ENCODE measurements at places on chromosomes 16 and 17.

GRCh38 chr17:66541461-66542128, 239.2 kb downstream of the PRKCA start:
- no peak for DNase-seq

- no peak for DNase-seq
Observed at GRCh38 chr17:69059458-69060175, 1.1 kb downstream of the ABCA9 start.

DNA sequence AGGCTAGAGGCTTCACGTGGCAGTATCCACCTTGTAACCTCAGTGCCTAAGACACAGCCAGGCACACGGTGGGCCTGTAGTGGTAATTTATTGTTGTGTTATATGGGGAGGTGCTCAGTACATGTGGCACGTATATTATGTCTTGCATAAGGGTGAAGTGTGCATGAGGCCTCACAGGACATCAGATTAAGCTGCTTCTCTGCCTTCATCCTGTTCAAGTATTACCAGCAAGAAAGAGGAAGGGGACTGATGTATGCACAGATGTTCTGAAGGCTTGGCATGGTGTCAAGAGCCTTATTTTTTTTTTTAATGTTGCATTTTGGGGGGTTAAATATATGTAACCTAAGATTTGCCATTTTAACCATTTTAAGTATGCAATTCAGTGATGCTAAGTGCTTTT, 71.6 kb downstream of the ABCC1 start:
- no peak for DNase-seq

DNA sequence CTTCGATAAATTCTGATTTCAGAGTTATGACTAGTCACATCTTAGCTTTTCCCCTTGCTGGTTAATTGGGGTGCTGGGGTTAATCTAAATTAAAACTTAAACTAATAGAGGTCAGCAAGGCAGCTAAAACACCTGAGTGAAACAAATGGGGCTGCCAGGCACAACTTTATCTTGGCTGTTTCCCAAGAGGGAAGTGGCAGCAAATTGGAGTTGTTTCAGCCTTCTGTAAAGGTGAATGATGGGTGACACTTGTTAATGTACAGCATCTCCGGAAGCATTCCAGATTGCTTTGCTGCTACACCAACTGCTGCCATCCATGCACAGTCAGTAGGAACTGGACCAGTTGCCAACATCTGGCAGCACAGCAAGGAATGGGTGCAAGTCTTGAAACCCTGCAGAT, 43.9 kb downstream of the AATF start:
- no peak for DNase-seq

DNA sequence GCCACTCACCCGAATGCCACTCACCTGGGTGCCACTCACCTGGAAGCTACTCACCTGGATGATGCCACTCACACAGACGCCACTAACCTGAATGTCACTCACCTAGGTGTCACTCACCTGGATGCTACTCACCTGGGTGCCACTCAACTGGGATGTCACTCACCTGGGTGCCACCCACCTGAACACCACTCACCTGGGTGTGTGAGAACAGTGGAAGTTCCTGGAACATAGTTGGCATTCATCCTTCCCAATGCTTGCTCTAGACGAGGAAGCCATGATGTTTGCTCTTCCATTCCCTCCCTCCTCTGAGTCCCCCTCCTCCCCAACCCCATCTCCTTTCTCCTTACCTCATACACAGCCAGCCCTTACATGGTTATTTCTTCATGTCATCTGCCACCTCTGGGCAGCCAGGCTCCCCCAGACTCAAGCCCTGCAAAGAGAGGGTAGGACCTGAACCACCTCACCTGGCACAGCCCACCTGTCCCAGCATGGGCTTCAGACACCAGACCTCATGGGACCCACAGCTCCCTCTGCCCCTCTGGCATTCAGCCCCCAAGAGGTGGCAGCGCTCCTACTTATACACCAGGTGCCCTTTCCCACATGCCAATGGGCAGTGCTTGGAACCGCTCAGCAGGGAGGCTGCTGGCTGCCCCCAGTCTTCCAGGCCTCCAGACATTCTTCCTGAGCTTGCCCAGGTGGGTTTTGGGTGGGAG, 171.8 kb upstream of the FOXF1 start:
- no peak for DNase-seq

DNA sequence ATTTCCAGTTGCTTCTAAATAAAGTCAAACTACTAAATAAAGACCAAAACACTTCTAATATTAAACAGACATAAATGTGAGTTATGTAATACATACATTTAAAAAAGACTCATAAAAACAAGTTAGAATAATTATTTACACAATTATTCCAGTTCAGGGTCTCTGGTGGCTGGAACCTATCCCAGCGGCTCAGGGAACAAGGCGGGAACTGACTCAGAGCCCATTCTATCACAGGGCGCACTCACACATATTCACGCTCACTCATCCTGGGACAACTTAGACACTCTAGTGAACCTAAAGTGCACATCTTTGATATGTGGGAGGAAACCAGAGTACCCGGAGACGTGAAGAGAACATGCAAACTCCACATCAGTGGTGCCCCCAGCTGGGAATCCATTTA, 25.0 kb downstream of the PLXDC1 start:
- DNase-seq = no peak

DNA sequence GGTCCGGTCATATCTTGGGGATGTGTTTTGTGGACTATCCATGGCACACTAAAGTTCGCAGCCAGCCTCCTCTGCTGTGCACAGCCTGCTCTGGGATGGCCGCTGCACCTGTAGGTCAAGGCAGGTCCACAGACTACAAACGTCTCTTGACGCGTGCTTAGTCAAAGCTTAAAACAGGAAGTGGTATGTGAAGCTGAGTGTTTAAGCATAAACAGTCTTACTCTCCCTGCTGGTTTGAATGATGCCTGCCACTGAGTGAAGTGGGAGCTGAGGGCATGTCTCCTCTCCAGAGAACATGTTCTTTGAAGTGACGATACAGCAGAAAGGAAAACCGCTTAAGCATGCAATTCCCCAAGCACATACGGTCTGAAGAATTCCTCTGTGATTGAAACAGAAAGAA, 365.6 kb downstream of the SLC39A11 start:
- DNase-seq = peak; percentile 9

DNA sequence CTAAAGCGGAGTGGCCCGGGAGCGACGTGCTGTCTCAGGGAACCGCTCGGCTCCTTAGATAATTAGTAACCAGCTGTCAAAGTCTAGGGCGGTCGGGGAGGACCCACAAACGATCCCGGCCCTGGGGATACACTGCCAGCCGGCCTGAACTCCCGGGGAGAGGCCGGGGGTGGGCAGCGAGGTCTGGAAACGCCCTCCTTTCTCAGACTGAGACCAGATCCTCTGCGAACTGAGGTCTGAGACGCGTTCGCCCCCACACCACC, 1.3 kb downstream of the HNF1B start:
- DNase-seq = no peak

DNA sequence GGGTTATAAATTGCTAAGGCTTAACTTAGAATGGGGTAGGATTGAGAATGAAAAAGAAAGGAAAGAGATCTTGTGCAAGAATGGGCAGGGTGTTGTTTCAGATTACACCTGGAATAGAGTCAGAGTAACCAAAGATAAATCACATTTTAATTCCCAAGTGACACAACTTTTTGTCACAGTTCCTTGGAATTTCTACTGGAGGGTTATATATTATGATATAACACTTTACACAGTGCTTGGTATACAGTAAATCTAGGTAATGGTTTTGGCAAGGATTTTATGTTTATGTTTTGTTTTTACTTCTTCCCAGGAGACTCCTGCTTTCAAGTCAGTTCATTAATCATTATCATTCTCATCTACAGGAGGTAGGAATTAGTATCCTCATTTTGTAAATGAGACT, 115.7 kb upstream of the KCNJ16 start:
- DNase-seq = no peak

DNA sequence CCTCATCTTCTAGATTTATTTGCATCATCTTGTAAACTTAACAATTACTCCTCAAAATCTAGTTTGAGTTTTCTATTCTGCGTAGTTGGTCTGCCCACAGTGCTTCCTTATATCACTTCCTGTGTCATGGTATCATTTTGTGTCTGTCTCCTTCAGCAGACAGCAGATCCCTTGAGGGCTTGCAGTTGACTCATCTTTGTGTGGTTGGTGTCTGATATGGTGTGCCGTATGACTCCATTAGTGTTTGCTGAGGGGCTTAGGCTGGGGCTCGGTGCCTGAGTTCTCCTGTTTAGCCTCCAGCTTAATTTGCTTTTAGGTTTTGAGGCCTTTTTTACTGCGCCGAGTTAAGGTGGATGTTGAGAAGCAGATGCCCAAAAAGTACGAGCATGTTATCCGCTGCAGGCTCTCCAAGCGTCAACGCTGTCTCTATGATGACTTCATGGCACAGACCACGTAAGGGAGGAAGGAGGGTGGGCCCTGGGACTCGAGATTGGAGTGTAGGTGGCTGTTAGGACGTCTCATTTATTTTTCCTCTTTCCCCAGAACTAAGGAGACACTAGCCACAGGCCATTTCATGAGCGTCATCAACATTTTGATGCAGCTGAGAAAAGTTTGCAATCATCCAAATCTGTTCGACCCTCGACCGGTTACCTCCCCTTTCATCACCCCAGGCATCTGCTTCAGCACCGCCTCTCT, 16.9 kb downstream of the SRCAP start:
- peak; percentile 25 for DNase-seq

- no peak for DNase-seq
Observed at GRCh38 chr17:9368631-9369030, 207.0 kb downstream of the STX8 start.

DNA sequence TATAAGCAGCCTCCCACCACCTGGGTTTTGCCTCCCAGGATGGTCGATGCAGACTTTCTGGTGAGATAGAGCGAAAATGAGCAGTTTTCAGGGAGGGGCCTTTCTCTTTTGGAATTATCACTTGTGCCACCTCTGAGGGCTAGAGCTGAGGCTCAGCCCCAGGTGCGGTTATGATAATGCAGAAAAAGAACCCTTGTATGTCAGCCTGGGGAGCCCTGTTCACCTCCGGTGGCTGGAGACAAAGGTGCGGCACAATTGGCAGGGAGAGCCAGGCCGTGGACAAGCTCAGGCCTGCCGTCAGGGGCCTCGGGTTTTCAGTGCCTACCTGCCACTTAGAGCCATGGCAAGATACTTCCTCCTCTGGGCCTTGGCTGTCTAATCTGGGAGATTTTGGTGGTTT, 4.4 kb downstream of the SCPEP1 start:
- DNase-seq = no peak

- DNase-seq = no peak
Observed at GRCh38 chr16:17450291-17450690, 20.5 kb downstream of the XYLT1 start.

- no peak for DNase-seq
Observed at GRCh38 chr16:1366712-1367299, 15.1 kb downstream of the GNPTG start.

- no peak for DNase-seq
Observed at GRCh38 chr17:77999413-78000173, 41.1 kb downstream of the TNRC6C start.

- no peak for DNase-seq
Observed at GRCh38 chr16:88807626-88808453, 3.9 kb downstream of the APRT start.

DNA sequence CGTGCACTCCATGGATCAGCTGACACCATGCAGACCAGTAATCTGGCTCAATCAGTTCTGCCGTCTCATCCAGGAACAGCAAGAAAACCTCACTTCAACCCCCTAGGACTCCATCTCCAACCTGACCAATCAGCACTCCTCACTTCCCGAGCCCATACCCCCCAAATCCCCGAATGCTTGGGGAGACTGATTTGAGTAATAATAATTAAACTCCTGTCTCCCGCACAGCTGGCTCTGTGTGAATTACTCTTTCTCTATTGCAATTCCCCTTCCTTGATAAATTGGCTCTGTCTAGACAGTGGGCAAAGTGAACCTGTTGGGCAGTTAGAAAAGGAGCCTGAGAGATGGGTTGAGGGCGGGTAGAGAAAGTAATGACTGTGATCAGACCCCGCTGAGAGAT, 320.0 kb downstream of the HAPSTR1 start:
- no peak for DNase-seq

DNA sequence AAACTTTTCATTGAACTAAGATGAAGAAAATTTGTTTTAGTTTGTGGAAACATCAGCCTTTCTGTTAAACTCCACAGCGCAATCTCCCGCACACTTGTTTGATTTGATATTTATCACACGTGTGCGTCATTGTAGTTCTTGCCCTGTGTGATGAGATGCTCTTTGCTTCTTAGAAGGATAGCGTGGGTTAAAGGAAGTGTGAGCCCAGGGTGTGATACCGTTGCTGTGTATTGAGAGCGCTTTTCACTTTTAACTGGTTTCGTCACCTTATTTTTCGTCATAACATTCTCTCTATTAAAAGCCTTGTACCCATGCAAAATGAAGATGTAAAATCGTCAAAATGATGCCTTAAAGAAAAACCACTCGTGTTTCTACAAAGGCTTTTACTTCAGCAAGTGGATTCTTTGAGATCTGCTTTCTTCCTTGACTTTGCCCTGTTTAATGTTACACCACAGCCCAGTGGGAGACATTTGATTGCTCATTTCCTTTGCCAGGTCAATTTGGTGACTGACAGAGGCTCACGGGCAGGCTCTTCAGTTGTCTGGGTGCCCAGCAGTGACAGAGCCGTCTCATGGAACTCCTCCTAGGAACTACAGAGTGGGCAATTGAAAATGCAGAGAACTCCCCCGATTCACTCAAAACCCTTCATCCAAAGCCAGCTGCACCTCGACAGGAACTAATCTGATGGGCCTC, 61.1 kb downstream of the RPA1 start:
- DNase-seq = no peak

- DNase-seq = no peak
Observed at GRCh38 chr16:72270531-72270930, 98.6 kb upstream of the PMFBP1 start.

GRCh38 chr16:27414788-27415431, 12.9 kb downstream of the IL21R start:
- no peak for DNase-seq

GRCh38 chr16:84362471-84362941, 5.8 kb upstream of the ATP2C2 start:
- DNase-seq = no peak

- no peak for DNase-seq
Observed at GRCh38 chr16:82345318-82345717, 175.3 kb upstream of the MPHOSPH6 start.

DNA sequence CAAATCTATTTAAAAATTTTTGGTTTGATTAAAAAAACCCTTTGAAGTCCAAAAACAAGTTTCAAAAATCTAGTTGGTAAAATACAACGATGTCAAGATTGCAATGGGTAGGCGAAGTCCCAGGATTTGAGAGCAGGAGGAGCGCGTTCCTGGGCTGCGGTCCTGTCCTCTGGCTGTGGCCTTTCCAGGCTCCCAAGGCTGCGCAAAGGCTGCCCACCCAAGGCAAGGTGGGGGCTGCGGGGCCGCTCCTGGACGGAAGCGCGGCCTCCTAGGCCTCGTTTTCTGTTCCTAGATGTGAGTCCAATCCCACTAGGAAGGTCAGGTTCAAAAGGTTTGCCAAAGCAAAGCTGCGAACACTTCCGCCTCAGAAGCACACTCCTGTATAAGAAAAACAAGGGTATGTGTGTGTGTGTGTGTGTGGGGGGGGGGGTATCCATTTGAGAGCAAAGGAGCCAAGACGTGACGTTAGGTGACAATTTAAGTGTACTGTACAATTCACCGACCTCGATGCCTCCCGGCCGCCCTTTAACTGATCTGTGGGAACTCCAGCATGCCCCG, 9.2 kb downstream of the AHSP start:
- no peak for DNase-seq
